ENCODE measurements at places on chromosomes 7 and 10. TPM values are rescaled to one million over a fixed set of nuclear protein-coding genes. Genes with fewer than 3 reads are reported as not detected.

GRCh38 chr10:3199488-3199887, 26.9 kb upstream of the PITRM1 start:
- H3K27me3 ChIP-seq: no peaks in the 10 kb centered on the region
- H3K4me3 ChIP-seq: no peak overlapping the region
- H3K36me3 ChIP-seq: no peaks in the 10 kb centered on the region
- peaks cover 7% of the 10 kb centered on the region for H3K4me1 ChIP-seq
- no peak for DNase-seq
- H3K27ac ChIP-seq: no peak overlapping the region

The SLC13A1 gene
- polyA plus RNA-seq: not detected

DNA sequence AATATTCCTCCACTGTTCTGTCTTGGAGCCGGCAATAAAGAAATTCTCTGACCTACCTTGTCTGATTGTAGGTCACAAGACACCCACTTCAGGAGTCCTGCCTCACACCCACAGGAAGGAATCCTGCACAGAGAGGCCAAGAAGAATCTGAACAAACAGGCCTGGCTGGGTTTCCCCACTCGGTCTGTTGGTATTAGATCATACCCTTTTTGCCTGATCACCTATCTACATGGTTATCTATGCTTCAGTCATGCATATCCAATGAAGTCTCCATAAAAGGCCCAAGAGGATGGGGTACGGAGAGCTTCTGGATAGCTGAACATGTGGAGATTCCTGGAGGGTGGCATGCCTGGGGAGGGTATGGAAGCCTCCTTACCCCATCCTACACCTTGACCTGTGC, 12.3 kb downstream of the OGDH start:
- H3K36me3 ChIP-seq: no peaks in the 10 kb centered on the region
- H3K27me3 ChIP-seq: no peaks in the 10 kb centered on the region
- no peak overlapping the region for H3K4me3 ChIP-seq
- DNase-seq: no peak

The PGAM2 gene
- 1.4 TPM for polyA plus RNA-seq

- no peak for DNase-seq
- no peaks in the 10 kb centered on the region for H3K27me3 ChIP-seq
- no peak overlapping the region for H3K27ac ChIP-seq
Observed at GRCh38 chr10:22618078-22618785, 96.1 kb downstream of the PIP4K2A start.

The CTAGE6 gene
- not detected for polyA plus RNA-seq

The PPP1R3C gene
- polyA plus RNA-seq: not detected

GRCh38 chr10:29642990-29643389, 8.2 kb upstream of the SVIL start:
- DNase-seq: no peak
- H3K4me1 ChIP-seq: peaks cover 16% of the 10 kb centered on the region
- H3K27me3 ChIP-seq: no peaks in the 10 kb centered on the region
- no peak overlapping the region for H3K4me3 ChIP-seq
- no peaks in the 10 kb centered on the region for H3K36me3 ChIP-seq

The UTF1 gene
- 0.10 TPM for polyA plus RNA-seq

GRCh38 chr7:117262546-117262945, 60.3 kb downstream of the WNT2 start:
- no peaks in the 10 kb centered on the region for H3K27me3 ChIP-seq
- no peak overlapping the region for H3K27ac ChIP-seq
- no peaks in the 10 kb centered on the region for H3K36me3 ChIP-seq
- H3K4me1 ChIP-seq: no peaks in the 10 kb centered on the region

- H3K4me3 ChIP-seq: no peak overlapping the region
- no peaks in the 10 kb centered on the region for H3K36me3 ChIP-seq
- no peaks in the 10 kb centered on the region for H3K27me3 ChIP-seq
- no peaks in the 10 kb centered on the region for H3K4me1 ChIP-seq
- DNase-seq: no peak
Observed at GRCh38 chr7:144656965-144657517, 178.8 kb downstream of the TPK1 start.

DNA sequence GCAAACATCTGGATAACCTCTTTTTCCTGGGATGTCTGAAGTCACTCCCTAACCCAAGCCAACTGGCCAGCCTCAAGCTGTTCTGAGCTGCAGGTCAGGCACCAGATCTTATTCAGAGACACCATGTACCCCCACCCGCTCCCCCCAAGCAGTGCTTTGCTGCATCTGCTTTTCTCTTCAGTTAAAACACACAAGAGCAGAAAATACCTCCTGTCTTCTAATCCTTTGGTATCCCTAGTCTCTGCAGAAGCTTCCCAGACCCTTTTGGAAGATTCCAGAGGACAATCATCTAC, 3.0 kb downstream of the ZNF488 start:
- peaks cover 16% of the 10 kb centered on the region for H3K27me3 ChIP-seq
- no peaks in the 10 kb centered on the region for H3K36me3 ChIP-seq
- no peak overlapping the region for H3K27ac ChIP-seq

- H3K27ac ChIP-seq: no peak overlapping the region
- DNase-seq: no peak
- no peaks in the 10 kb centered on the region for H3K4me1 ChIP-seq
- no peak overlapping the region for H3K4me3 ChIP-seq
- H3K27me3 ChIP-seq: no peaks in the 10 kb centered on the region
- H3K36me3 ChIP-seq: peaks cover 9% of the 10 kb centered on the region
Observed at GRCh38 chr10:3136763-3137611, 35.6 kb downstream of the PITRM1 start.

- no peak for DNase-seq
- no peak overlapping the region for H3K27ac ChIP-seq
- no peaks in the 10 kb centered on the region for H3K36me3 ChIP-seq
- no peaks in the 10 kb centered on the region for H3K4me1 ChIP-seq
- no peaks in the 10 kb centered on the region for H3K27me3 ChIP-seq
Observed at GRCh38 chr7:153507885-153508284, 544.3 kb upstream of the DPP6 start.

The ZNF716 gene
- polyA plus RNA-seq: not detected

The AGAP4 gene
- polyA plus RNA-seq: 23.8 TPM

DNA sequence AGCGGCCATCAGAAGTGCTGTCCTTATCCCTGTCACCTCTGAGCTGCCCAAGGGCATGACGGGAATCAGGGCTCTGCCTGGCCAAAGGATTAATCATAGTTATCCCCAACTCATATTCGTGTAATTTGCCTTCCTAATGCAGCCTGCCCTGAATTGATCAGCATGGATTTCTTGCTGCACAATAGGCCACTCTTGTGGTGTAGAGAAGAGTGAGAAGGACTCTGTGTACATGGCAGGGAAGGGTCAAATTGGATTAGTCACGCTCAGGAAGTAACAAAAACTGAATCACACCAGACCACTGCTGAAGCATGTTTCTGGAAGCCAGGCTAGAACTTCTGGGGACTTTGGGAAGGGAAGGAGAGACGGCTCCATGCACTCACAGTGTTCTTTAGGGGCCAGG, 227.0 kb downstream of the BUB3 start:
- H3K27me3 ChIP-seq: no peaks in the 10 kb centered on the region
- H3K4me1 ChIP-seq: no peaks in the 10 kb centered on the region
- DNase-seq: no peak

DNA sequence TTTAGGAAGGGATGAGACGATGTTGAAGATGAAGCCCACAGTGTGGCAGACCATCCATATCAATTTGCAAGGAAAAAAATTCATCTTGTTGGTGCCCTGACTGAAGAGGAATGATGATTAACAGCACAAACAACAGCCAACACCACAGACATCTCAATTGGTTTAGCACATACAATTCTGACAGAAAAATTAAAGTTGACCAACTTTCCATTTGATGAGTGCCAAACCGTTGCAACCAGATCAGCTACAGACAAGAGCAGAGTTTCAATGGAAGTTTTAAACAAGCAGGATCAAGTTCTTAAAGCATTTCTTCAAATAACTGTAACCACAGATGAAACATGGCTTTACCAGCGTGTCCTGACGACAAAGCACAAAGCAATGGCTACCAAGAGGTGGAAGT, 132.4 kb upstream of the DNAJB12 start:
- no peaks in the 10 kb centered on the region for H3K4me1 ChIP-seq
- no peaks in the 10 kb centered on the region for H3K27me3 ChIP-seq
- peaks cover 2% of the 10 kb centered on the region for H3K36me3 ChIP-seq
- H3K27ac ChIP-seq: no peak overlapping the region
- DNase-seq: no peak
- H3K4me3 ChIP-seq: no peak overlapping the region

The SPDYE16 gene
- 0.34 TPM for polyA plus RNA-seq

The OR13A1 gene
- polyA plus RNA-seq: 5.8 TPM

DNA sequence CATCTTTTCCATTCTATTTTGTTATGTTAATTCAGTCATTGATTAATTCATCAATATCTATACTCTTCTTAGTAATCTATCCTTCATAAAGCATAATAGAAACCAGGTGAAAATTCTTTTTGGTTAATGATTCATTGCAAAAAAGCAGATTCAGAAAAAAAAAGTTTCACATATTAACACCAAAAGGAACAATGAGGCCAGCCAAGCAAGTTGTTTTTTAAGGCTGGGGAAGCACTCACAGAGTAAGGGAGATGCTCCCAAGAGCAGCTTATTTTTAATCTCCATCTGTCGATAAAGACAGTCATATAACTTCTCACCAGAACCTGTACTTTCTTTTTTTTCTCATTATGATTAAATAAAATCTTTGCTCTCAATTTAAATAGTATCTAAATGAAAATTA, 95.8 kb downstream of the CACNA2D1 start:
- no peak overlapping the region for H3K27ac ChIP-seq
- H3K36me3 ChIP-seq: no peaks in the 10 kb centered on the region
- H3K27me3 ChIP-seq: no peaks in the 10 kb centered on the region
- no peak overlapping the region for H3K4me3 ChIP-seq

GRCh38 chr7:47241112-47242065, 340.5 kb downstream of the TNS3 start:
- H3K4me3 ChIP-seq: no peak overlapping the region
- no peaks in the 10 kb centered on the region for H3K27me3 ChIP-seq
- no peak for DNase-seq
- no peak overlapping the region for H3K27ac ChIP-seq
- no peaks in the 10 kb centered on the region for H3K36me3 ChIP-seq
- H3K4me1 ChIP-seq: no peaks in the 10 kb centered on the region

The SCRN1 gene
- polyA plus RNA-seq: 16.6 TPM

The FAM20C gene
- polyA plus RNA-seq: 0.81 TPM

The ELN gene
- polyA plus RNA-seq: not detected

DNA sequence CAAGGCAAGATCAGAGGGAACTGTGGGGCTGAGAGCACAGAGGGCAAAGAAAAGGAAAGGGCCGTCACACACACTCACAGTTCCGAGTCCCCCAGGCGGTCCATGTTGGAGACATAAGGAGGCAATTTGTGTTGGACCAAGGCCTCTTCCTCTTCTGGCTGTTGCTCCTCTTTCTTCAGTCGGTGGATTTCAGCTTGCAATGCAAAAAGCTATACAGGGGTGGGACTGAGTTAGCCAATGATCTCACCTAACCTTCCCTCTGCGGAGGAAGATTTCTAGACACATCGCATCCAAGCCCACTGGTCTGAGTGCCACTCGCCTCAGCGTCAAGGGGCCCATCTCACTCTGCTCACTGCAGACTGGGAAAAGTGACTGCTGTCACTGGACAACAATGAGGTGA, 5.5 kb downstream of the WDR91 start:
- H3K4me3 ChIP-seq: no peak overlapping the region
- H3K27ac ChIP-seq: no peak overlapping the region
- H3K4me1 ChIP-seq: peaks cover 32% of the 10 kb centered on the region
- DNase-seq: no peak

- H3K27ac ChIP-seq: no peak overlapping the region
- DNase-seq: no peak
- H3K4me3 ChIP-seq: no peak overlapping the region
- H3K36me3 ChIP-seq: peaks cover 13% of the 10 kb centered on the region
Observed at GRCh38 chr10:46248651-46249146, 38.1 kb upstream of the ANTXRL start.
